ENCODE measurements at places on chromosomes 12 and 14.

DNA sequence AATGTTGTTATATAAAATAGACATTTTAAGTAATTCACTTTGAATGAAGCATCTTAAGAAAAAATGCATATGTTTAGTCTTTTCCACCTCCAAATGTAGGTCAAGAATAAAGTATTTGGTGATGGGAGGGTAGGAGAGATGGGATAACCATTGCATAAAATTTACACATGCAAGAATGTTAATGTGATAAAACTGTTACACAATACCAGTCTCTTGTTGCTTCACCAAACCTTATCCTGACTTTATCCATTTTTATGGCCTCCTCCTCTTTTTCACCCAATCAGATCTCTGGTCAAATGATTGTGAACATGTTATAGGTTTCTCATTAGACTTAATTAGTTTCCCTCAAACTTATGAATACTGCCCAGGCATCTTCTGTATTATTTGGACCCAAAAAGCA, 994.5 kb upstream of the FLRT2 start:
- no peak for DNase-seq

- no peak for DNase-seq
These were observed 22.9 kb upstream of the CATSPERB start for GRCh38 chr14:91754819-91755218.

DNA sequence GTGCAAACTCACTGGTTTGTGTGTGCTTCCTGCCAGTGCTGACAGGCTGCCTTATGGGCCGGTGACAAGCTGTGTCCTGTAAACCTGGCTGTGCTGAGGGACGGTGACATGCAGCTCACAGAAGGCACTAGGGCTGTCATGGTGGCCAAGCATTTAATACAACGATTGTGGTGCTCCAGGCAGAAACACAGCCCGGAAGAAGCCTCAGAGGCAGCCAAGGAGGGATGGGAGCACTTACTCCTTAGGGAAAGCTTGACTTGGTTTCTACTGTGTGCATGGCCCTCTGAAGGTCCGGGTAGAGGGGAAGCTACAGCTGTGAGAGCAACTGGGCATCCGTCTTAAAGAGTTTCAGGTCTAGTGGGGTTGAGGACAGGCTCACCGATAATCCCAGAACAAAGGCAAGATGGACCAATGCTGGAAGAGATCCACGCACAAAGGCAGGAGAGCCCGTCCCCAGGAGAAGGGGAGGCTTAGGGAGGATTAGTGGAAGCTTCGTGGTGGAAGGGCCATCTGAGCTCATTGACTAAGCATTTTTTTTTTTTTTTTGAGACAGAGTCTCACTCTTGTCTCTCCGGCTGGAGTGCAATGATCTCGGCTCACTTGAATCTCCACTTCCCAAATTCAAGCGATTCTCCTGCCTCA, 10.7 kb upstream of the MCRS1 start:
- DNase-seq, result no peak

- no peak for DNase-seq
These were observed 24.6 kb downstream of the PLXNC1 start for GRCh38 chr12:94172973-94173372.

Measured in NCI-H1930 (cell line).